Activated CD4-positive, alpha-beta T cell treated with anti-CD3 and anti-CD28 coated beads, Interleukin-2, amount 10 ng/mL, durations not matched to agents 7 days and 5 days (primary cell): ENCODE measurements at places on chromosomes 4 and X. TPM values are rescaled to one million over a fixed set of nuclear protein-coding genes. Genes with fewer than 3 reads are reported as not detected.

The F8A2 gene
- total RNA-seq, result not detected

GRCh38 chr4:151576627-151577026 is 167.7 kb downstream of the FHIP1A start:
- H3K4me3 ChIP-seq, result no peak overlapping the region
- no peaks in the 10 kb centered on the region for H3K27me3 ChIP-seq
- no peaks in the 10 kb centered on the region for H3K4me1 ChIP-seq

GRCh38 chrX:40449396-40449795 is 131.4 kb upstream of the ATP6AP2 start:
- DNase-seq, result no peak
- H3K27me3 ChIP-seq, result no peaks in the 10 kb centered on the region

DNA sequence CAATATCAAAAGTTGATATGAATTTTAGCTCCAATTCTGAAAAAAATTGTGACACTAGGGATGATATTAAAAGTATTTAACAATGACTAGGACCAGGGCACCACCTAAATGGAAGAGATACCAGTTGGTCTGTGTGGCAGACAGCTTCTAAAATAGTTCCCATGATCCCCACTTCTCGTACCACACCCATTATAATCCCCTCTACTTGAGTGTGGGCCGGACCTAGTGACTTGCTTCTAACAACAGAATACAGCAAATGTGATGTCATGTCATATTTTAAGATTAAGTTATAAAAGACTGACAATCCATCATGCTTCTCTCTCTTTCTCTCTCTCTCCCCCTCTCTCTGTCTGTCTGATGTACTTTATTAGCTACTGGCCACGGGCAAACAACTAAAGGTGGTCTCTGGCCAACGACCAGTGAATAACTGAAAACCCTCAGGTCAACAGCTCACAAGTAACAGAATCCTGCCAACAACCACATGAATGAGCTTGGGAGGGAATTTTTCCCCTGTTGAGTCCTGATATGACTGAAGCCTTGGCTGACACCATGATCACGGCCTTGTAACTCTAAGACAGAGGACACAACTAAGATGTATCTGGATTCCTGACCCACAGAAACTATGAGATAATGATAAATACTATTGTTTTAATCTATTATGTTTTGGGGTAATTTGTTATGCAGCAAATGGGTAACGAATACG is 34.4 kb downstream of the FAM13A start:
- no peak overlapping the region for H3K4me3 ChIP-seq
- no peak for DNase-seq
- peaks cover under 1% of the 10 kb centered on the region for H3K27me3 ChIP-seq
- peaks cover 3% of the 10 kb centered on the region for H3K4me1 ChIP-seq
- no peak overlapping the region for H3K27ac ChIP-seq

The MAGEA6 gene
- total RNA-seq, result not detected
